ENCODE measurements at places on chromosomes 11 and 22.

GRCh38 chr11:79388201-79388600 is 52.6 kb downstream of the TENM4 start:
- no peak for DNase-seq

DNA sequence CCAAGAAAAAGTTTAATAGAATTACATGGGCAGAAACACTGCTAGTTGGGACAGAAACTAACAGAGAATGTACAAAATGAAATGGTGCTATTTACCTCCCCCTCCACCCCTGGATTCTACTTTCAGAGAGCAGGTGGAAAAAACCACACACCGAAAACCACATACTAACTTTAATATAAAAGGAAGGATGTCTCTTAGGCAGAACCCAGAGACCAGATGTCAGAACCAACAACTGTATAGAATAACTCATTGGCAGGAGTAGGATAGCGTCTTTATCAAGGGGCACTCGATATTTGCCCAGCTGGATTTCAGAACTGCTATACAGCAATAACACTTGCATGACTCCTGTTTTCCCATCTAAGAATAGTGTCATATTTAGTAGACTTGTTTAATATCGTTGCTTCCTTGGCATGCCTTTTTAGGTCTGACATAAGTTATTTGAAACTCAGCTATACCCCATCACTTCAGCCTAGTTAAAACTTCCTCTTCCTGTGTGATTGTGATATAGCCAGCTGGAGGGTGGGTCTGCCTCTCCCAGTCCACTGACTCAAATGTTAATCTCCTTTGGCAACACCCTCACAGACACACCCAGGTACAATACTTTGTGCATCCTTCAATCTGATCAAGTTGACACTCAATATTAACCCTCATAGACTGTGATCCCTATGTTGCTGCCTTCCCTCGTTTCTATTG is 1.2 kb downstream of the SLC22A25 start:
- DNase-seq, result no peak

- DNase-seq, result no peak
Measured at GRCh38 chr11:125390946-125391345, 105.1 kb downstream of the FEZ1 start.

- no peak for DNase-seq
Measured at GRCh38 chr11:12868315-12869073, 140.6 kb upstream of the RASSF10 start.

GRCh38 chr11:57432714-57433163 is 5.8 kb upstream of the SLC43A3 start:
- peak; percentile 24 for DNase-seq

DNA sequence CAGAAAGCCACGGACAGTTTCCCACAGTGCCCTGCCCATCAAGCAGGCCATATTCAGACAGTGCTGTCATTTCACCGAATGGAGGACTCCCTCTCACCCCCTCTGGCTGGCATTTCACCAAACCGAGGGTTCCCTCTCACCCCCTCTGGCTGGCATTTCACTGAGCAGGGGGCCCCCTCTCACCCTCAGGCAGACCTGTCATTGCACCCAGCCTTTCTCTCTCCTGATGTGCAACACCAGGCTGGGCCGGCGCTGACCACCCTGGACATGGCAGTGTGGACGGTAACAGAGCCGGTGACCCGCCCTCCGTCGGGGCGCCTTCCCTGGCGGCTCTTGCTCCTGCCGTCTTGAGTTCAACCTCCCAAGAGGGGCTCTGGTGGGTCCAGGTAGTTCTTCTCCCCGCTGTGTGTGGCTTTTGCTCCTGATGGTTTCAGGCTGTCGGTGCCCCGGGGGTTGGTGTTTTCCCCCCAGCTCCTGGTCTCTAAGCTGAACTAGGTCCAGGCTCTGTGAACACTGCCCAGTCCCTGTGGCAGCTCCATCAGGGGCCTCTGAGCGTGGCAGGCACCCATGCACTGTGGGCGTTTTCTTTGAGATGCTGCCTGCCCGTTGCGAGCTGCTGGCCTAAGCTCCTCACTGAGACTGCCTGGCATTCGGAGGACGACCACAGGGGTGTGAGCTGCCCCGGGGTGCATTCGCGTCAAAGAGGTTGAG is 46.9 kb downstream of the SMIM38 start:
- DNase-seq, result no peak

- peak; percentile 78 for DNase-seq
Measured at GRCh38 chr22:17303840-17304779, 65.2 kb upstream of the CECR2 start.

GRCh38 chr22:27982630-27983180 is 63.6 kb upstream of the PITPNB start:
- no peak for DNase-seq

GRCh38 chr11:17414317-17414737 is 25.9 kb upstream of the KCNJ11 start:
- DNase-seq, result no peak

DNA sequence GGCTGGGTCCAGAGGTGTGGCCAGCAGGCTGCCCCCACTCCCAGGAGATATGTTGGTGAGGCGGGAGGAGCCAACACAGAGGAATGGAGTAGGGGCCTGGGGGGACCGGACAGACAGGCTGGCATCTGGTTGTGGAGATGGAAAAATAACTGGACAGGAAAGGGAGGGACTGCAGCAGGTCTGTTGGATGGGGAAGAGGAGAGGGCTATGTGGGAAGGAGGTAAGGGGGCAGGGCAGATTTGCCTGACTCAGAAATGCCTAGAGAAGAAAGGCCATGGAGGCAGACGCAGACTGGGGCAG is 160.4 kb downstream of the TRIM29 start:
- DNase-seq, result no peak

GRCh38 chr11:64742087-64742888 is 1.7 kb downstream of the RASGRP2 start:
- no peak for DNase-seq

GRCh38 chr11:30245621-30246020 is 14.8 kb downstream of the FSHB start:
- no peak for DNase-seq

GRCh38 chr11:101129203-101129943 is at the start of gene PGR:
Gene PGR (minus strand): TSS chr11:101129813. CDS start chr11:101129070, 743 bp downstream.
- DNase-seq, result no peak

DNA sequence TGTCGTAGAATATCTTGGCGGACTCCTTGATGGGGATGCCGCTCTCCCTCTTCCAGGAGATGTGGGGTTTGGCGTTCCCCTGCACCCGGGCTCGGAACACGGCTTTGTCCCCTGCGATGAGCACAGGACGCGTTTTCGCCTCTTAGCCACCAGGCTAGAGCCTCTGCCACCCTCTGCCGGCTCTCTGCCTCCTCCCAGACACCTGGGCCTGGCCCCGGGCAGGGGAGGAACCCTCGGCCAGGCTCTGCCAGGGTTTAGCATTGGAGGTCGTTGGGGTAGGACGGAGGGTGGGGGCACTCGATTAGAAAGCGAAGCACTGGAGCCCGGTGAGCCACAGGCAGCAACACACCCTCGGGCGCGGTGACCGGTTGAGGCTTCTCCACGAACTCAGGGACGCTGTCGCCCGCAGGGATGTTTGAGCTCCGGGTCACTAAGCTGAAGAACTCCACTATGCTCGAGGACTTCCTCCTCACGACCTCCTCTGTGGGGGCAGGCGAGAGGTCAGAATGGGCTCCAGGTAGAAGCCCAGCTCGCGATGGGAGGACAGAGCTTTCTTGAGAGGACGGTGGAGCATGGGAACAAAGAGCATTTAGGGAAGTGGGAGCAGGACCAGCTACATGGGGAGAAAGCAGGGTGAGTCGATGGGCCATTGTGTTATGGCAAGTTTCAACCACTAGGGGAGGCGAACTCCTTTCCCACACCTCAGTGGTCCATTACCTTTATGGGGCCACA is 4.3 kb downstream of the IGSF22 start:
- DNase-seq, result peak; percentile 52

GRCh38 chr11:80816454-80816847 is 1375.6 kb upstream of the TENM4 start:
- DNase-seq, result no peak

GRCh38 chr11:34318111-34319037 is 39.4 kb downstream of the ABTB2 start:
- DNase-seq, result no peak

- DNase-seq, result no peak
Measured at GRCh38 chr22:49586873-49587272, 240.8 kb downstream of the BRD1 start.

GRCh38 chr22:48843640-48844039 is 984.0 kb downstream of the BRD1 start:
- no peak for DNase-seq

GRCh38 chr11:28838741-28839140 is 730.6 kb downstream of the METTL15 start:
- no peak for DNase-seq

DNA sequence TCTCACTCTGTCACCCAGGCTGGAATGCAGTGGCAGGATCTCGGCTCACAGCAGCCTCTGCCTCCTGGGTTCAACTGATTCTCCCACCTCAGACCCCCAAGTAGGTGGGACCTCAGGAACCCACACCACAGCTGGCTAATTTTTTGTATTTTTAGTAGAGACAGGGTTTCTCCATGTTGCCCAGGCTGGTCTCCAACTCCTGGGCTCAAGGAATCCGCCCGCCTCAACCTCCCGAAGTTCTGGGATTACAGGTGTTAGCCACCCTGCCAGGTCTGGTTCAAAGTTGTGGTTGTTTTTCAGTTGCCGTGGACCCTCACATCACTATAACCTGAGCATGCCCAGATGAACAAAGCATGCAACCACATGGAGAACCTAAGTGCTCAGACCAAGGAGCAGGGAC is 13.0 kb upstream of the RAB39A start:
- DNase-seq, result no peak

DNA sequence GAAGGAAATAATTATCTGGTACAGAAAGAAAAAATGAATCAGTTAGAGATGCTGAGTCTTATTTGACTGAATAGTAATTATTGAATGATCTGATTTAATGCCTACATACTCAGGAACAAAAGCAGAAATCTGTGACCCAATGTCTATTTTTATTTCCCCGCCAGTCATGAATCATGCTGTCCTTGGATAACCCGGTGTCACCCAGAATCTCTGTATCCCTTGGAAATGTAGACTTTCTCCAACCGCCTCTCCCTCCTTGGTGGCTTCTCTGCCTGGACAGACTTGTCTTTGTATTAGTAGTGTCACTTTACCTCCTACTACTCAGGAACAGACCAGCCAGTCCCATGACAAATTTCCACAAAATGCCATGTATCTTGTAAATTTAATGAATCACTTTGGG is 173.3 kb upstream of the PDGFD start:
- no peak for DNase-seq

GRCh38 chr11:111344032-111344431 is 35.0 kb downstream of the POU2AF1 start:
- no peak for DNase-seq

GRCh38 chr11:15118431-15118830 is 3.7 kb downstream of the INSC start:
- DNase-seq, result peak; percentile 58

DNA sequence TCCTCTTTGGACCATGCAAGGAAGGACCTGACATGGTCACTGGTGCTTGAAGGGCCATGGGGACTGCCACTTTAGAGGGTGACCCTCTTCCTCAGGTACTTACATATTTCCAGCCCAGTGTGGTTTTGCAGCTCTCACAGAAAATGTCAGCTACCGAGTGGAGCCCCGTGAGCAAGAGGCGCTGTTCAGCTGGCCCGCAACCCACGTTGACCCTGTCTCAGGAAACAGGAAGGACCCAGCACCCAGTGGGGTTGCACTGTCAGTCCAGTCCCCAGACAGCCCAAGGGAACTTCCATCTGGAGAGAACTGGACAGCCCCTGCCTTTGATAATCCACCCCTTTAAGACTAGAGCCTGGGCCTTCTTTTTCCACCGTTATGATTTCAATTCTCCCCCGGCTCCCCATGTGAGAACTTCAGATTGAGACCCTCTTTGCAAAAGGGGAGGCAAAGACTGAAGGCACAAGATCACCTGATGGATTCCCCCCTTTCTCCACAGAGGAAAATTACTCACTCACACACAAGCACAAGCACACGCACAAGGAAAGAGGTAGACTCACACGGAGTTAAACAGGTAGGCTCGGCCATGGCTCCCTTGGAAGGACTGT is 3.4 kb downstream of the YPEL4 start:
- no peak for DNase-seq

DNA sequence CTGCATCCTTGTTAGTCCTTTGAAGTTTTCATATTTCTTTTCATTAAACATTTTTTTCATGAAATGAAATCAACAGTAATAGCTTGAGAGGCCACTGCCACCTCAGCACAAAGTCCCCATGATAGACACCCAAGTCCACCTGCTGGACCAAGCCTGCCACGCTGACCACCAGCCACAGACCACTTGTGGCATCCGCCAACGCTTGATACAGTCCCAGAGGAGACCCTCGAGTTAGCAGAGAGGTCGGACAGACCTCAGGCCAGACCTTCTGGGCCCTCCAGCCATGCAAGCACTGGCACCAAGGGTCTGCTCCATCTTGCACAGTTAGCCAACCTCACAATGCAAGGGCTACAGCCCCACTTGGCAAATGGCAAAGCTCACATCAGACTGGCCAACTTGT is 91.8 kb upstream of the RTL6 start:
- no peak for DNase-seq

- no peak for DNase-seq
Measured at GRCh38 chr22:37675930-37676735, 697 bp downstream of the LGALS1 start.

DNA sequence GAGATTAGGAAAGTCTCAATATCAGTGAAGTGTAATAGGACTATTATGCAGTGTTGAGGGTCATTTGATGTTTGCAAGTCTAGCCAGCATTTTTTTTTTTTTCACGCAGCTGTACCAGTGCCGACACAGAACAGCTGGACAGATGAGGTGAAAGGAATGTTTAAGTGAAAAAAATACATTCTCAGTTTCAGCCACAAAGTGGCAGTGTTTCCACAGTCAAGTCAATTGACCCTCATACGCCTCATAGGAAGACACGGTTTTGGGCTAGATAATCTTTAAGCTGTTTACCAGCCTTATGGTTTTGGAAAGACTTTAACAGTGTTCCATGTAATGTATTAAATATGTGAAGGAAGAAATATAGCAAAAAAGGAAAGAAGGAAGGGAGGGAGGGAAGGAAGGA is 349.9 kb upstream of the ANO3 start:
- peak; percentile 5 for DNase-seq

GRCh38 chr11:128865490-128865889 is 1.6 kb downstream of the KCNJ1 start:
- DNase-seq, result no peak

- DNase-seq, result no peak
Measured at GRCh38 chr11:79894111-79894510, 453.3 kb upstream of the TENM4 start.

DNA sequence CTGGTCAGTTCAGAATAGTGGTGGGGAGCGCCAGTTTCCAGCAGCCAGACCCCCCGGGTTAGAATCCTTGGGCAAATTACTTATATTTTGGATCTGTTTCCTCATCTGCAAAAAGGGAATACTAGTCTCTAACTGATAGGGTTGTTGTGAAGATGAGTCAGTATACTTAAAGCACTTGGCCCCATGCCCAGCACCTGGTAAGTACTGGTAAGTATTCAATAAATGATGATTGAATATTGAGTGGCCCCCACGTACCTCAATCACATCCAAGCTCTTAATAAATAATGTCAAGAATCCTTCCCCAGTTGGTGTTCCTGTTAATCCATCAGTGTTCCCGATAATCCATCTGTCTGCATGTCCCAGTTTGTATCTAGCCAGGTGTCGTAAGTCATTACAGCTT is 12.1 kb downstream of the ACP2 start:
- no peak for DNase-seq

Measured in activated CD4-positive, alpha-beta T cell treated with anti-CD3 and anti-CD28 coated beads, Interleukin-2, Interleukin-4, amounts not matched to agents 100 ng/mL and 50 ng/mL, durations not matched to agents 16 hours and 8 hours (primary cell).